ENCODE measurements at places on chromosomes 1 and 21.

- DNase-seq: peak; percentile 18
Measured at GRCh38 chr1:182069028-182069466, 7.5 kb upstream of the ZNF648 start.

DNA sequence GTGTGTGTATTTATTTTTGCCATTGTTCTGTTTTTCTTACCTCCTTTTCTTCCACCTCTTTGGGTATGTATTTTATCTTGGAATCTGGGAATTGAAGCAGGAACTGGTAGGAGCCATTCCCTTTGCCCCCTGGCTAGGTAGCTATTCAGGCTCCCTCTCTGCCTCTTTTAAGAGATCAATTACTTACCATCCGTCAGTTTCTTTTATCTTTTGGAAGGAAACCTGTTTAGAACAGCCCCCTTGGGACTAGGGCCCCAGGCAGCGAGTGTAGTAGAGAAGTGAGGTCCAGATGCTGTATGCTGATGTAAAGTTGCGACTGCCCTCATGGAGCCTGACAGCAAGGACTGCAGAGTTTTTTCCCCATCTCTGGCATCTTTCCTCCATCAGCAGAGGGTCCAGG lies 41.6 kb downstream of the KIRREL1 start:
- DNase-seq: no peak

GRCh38 chr1:26234644-26235370 lies 807 bp downstream of the CEP85 start:
- DNase-seq: no peak

DNA sequence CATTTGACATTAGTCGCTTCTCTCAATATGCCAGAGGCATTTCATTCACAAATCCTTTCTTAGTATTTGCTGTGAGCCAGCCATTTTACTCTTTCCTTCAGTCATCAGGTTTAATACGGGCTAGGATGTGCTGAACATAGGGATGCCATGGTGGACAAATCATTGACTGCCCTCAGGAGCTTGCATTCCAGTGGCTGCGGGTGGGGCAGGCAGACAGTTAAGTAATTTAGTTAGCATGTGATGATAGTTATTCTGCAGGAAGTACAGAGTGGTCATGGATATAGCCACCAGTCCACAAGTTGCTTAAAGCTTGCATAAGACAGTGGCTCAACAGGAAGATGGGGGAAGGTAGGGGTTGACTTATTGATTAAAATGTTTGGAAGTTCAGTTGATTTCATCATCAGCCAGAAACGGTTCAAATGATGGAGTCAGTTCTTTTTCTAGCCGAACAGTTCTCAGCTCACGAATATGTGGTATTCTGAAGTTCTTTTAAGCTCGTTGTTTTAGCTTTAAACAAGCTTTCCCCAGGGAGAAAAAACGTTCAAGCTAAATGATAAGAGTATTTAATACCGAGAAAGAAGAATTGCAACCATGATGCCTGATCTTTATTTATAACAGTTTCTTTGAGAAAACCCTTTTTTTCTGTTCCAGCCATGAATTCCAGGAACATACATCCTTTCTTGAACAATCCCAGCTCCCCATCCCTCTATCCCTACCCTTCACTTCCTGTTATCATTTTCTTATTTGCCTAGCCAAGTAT lies 1.4 kb downstream of the SLC22A15 start:
- DNase-seq: no peak

DNA sequence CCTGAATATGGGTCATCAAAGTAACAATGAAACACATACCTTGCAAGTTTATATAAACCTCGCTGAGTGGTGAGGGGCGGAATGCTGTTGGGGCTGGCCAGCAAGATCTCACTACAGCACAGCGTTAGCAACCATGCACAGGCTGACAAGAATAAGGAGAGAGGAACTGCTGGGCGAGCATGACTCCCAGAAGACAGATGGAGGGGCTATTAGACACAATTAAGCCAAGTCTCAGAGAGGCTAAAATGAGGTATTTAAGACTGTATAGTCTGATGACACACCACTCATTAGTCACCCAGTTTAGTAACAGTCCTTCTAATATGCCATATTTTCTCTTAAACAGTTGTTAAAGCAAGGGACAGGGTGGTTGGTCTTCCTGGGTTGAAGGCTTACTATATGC lies 340.2 kb upstream of the NR5A2 start:
- DNase-seq: no peak
